Hippocampal formation (tissue), 2 donors: ENCODE measurements at places on chromosomes 1 and 21.

DNA sequence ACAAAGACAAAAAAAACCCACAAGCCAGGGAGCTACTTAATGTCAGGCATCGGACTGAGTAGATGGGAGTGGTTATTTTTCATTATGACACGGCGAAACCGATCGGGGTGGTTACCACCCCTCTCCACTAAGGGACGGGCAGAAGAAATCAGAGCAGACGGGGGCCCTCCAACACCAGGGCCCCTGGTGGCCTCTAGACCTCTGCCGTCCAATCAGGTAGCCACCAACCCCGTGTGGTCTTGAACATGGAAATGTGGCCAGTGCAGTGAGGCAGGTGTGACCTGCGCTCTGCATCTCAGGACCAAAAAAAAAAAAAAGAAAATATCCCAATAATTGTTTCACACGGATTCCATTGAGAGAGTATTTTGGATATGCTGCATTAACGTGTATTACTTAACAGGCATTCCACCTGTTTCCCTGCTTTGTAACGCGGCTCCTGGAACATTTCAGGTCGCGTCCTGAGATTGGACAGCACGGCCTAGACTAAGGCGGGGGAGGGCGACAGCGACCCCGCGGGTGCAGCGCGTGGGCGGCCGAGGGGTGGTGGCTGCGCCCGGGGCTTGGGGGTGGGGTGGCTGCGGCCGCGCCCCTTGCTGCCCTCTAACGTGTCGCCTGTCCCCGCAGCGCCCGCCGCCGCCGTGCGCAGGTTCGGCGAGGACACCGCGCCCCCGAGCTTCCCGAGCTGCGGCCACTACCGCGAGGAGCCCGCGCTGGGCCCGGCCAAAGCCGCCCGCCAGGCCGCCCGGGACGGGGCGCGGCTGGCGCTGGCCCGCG is 48.3 kb downstream of the SIM2 start:
- DNase-seq: no peak

DNA sequence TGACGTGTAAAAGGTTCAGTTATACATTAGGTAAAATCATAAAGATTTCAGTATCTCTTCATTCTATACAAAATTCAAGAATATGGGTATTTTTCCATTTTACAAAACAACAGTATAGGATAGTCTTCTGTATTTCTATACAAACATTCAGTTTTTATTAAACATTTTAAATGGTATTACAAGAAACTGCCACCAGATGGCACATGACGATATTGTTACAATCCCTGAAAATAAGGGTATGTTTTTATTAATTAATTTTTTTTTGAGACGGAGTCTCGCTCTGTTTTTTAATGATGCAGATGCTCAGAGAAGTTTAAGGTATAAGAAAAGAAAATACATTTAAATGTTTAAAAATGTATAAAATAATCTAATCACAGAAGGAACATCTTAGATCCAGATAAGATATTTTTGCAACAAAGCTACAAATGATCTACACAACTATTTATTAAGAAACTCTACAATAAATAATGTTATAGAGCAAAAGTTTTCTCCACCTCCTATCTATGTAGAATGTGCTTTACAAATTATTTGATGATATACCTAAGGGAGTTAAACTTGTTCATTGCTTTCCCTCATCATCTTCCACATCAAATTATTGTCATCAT is 23.5 kb upstream of the RSBN1 start:
- no peak for DNase-seq

GRCh38 chr1:150813028-150813707 is 5.1 kb upstream of the CTSK start:
- no peak for DNase-seq

- no peak for DNase-seq
Measured at GRCh38 chr1:237287876-237288521, 246.0 kb downstream of the RYR2 start.

DNA sequence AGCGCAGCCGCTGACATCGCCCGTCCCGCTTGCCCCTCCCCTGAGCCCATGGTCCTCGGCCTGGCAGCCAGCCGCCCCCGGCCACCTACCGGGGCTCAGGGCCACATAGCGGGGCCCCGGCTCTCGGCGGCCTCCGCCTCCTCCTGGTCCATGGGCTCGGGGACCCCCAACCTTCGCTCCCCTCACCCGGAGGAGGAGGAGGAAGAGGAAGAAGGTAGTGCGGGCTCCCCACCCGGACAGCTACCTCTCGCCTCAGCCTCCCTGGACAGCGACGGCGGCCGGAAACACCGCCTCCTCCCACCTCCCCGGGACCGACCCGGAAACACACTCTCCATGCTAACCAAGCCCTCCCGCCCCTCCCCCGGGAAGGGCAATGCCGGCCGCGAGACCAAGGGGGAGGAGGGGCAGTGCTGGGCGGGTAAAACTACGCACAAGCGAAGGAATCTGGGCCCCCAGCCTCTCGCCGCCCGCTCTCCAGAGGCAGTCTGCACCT is at the start of gene KIAA0319L:
KIAA0319L (minus strand) TSS at position 286 of the 493 bp plus-strand sequence. CDS start 2,912 bp downstream, outside the sequence.
- DNase-seq: peak; percentile 97

DNA sequence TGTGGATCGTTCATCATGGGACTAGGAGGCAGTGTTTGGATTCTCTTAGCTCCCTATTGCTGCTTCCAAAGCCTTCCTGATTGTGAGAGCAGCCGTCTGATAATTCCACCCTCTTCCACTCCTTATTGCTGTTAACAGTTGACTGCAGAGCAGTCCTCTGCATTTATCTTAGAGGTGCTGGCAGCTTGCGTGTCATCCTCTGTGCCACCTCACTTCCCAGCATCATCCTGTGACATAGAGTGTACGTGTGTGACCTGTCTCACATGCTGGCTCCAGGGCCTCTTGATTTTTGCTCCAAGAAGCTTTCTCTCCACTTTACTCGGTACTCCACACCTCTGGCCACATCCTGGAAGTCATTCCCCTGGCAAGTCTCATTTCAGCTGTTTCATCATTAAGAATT is 53.0 kb upstream of the DYNLT5 start:
- no peak for DNase-seq

- DNase-seq: no peak
Measured at GRCh38 chr1:20223551-20224419, 37.5 kb upstream of the PLA2G2C start.

DNA sequence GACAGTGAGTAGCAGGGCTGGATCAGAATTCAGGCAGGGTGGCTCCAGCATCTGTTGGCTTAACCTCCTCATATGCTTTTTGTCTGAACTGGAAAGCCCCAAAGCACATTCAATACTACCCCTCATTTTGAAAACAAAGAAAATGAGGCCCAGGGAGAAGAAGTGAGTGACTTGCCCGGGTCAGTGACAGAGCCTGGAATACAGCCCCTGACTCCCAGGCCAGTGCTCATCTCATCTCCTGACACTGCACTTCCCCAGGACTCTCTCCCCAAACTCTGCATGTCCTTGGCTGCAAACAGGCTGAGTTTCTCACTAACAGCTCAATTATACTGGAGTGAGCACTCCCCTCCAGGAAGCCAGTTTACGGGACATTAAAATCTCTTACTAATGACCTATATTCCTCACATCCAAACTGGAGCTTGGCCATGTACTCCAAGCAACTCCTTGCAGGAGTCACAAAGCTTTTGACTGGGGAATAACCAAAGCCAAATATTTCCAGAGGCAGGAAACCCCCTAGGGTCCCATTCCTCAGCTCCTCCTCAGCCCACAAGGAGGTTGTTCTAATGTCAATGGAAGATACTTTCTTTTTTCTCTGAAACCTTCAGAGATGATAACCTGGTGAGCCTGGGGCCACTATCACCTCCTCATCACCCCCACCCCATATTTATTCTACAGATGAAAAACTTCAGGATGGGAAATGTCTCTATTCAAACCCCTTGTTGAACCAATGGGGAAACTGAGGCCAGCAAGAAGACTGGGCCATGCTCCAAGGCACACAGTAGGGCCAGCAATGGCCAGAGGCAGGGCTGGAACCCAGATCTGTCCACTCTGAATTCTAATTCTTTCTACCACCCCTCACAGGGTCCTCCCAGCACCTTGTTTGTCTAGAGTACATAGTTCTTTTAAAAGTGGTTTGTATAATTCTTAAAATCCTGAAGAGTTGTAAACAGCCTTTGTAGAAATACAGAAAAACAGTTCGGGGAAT is 127.0 kb downstream of the PLPP3 start:
- no peak for DNase-seq
